Activated CD4-positive, alpha-beta T cell treated with anti-CD3 and anti-CD28 coated beads, Interleukin-2, amount 50 U/mL, for 48 hours (primary cell): ENCODE measurements at places on chromosomes 6 and 20.

GRCh38 chr6:30258204-30258603 is 45.0 kb upstream of the TRIM26 start:
- peak; percentile 24 for DNase-seq

DNA sequence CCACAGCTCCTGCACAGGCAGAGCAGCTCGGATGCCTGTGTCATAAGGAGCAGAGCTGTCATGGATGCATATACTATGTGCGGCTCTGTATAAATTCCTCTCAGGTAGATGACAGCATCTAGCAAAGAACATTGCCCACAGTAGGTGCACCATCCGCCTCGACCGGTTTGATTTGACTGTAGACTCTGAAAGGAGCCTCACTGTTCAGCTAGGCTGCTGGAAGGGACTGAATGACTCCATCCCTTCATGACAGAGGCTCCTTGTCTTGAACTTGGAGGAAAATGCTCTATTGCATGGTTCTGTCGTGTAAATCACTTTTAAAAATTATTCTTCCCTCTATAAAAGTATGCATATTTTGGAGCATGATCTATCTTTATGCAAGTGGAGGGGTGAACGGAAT is 128.8 kb upstream of the QKI start:
- DNase-seq: no peak

DNA sequence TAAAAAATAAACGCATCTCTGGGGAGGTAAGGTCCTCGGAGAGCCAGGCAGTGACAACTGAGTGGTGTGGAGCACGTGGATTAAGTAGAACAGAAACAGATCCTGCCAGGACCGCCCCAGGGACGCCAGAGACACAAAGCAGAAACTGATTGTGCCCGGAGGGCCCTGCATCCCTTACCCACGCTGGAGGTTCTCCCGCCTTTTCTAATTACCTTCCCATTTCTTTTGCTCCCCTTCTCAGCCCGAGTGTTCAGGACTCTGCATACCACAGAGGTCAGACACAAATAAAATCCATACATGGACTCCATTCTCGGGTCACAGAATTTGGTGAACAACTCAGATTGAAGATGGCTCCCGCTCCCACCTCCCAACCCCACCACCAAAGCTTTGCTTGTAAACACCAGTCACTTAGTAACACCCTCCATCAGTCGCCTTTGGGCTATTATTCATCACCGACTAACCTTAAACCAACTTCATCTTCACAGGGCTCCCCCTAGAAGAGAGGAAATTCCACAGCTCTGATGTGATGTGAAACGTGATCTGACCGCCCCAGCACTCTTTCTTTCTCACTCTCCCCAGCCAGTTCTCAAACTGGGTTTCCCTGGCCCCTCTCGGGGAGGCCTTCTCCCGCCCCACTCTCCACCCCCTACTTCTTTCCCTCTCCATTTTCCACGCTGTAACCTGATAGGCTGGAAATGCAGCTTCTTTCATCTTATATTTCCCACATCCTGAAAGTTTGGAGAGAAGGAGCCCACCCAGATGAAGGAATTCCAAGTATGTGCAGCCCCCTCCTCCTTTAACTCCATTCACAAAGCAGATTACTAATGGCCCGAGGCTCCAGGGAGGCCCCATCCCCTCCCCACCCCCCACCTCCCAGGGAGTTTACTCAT is 32.5 kb upstream of the PIM1 start:
- peak; percentile 59 for DNase-seq

DNA sequence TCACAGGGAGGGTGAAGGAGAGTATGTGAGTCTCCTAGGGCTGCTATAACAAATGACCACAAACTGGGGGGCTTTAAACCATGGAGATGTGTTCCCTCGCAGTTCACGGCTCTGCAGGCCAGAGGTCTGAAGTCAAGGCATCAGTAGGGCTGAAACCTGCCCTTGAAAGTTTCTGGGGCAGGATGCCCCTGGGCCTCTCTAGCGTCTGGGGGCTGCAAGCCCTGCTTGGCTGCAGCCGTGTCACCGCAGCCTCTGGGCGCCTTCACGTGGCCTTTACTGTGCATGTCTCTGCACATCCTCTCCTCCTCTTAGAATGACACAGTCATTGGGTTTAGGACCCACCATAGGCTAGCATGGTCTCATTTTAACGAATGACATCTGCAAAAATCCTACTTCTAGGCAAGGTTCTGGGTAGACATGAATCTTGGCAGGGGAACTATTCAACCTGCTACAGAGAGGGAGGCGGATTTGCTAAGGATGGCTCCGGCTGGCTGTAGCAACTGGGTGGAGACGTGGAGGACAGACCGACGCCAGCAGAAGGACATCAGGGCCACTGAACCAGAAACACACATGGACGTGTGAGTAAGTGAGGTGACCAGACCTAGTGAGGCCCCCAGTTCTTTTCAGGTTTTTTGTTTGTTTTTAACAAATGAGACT is 58.6 kb downstream of the PHACTR3 start:
- DNase-seq: no peak

DNA sequence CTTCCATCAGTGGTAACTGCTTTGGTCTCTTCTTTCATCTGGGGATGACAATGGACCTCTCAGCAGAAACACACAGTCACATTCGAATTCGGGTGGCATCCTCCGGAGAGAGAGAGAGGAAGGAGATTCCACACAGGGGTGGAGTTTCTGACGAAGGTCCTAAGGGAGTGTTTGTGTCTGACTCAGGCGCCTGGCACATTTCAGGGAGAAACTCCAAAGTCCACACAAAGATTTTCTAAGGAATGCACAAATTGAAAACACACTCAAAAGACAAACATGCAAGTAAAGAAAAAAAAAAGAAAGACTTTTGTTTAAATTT is 6.1 kb downstream of the EDN1 start:
- no peak for DNase-seq

DNA sequence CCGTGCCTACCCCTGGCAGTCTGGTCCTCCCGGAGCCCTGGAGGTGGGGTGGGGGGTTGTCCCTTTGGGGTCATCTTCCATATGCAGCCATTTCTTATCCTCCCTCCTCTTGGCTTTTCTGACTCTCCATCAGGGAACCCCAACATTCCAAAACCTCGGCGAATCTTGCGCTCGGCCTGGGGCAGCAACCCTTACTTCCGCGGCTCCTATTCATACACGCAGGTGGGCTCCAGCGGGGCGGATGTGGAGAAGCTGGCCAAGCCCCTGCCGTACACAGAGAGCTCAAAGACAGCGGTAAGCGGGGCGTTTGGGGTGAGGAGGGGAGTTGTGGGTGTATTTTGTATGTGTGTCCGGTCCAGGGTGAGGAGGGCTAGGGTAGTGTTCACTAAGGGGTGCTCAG is 168.0 kb upstream of the RNF24 start:
- no peak for DNase-seq

- no peak for DNase-seq
Observed at GRCh38 chr6:110629153-110629552, 152.7 kb upstream of the SLC22A16 start.

GRCh38 chr6:88870717-88871330 is 92.6 kb downstream of the RNGTT start:
- DNase-seq: peak; percentile 25
